ENCODE measurements at places on chromosomes 2 and 18.

DNA sequence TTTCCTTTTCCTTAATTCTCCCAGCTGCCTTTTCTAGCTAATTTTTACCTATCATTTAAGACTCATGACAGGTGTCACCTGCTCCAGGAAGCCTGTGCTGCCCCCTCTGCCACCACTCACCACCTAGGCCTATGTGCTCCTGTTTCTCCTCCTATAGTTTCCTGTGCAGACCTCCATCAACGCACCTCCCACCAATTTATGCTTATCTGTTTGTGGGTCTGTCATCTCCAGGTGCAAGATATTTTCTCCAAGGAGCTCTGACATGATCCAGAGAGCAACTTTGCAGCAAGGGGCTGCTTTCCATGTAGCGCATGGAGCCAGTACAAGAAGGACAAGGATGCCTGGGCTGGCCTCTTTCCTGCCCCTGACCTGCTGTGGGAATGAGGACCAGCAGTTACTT, 42.7 kb downstream of the SLC4A5 start:
- no peak for DNase-seq

- no peak for DNase-seq
Observed at GRCh38 chr2:58515827-58516573, 274.9 kb upstream of the FANCL start.

GRCh38 chr18:42706618-42707017, 408.9 kb downstream of the RIT2 start:
- peak; percentile 29 for DNase-seq

- no peak for DNase-seq
Observed at GRCh38 chr18:3345452-3345851, 83.5 kb downstream of the MYL12B start.

GRCh38 chr18:12863687-12864216, 20.3 kb downstream of the PTPN2 start:
- no peak for DNase-seq

GRCh38 chr2:119184512-119184911, 26.0 kb upstream of the C1QL2 start:
- no peak for DNase-seq

GRCh38 chr2:149218497-149218896, 111.9 kb upstream of the LYPD6 start:
- no peak for DNase-seq

- DNase-seq, result no peak
Observed at GRCh38 chr2:62338111-62338510, 142.2 kb downstream of the B3GNT2 start.

DNA sequence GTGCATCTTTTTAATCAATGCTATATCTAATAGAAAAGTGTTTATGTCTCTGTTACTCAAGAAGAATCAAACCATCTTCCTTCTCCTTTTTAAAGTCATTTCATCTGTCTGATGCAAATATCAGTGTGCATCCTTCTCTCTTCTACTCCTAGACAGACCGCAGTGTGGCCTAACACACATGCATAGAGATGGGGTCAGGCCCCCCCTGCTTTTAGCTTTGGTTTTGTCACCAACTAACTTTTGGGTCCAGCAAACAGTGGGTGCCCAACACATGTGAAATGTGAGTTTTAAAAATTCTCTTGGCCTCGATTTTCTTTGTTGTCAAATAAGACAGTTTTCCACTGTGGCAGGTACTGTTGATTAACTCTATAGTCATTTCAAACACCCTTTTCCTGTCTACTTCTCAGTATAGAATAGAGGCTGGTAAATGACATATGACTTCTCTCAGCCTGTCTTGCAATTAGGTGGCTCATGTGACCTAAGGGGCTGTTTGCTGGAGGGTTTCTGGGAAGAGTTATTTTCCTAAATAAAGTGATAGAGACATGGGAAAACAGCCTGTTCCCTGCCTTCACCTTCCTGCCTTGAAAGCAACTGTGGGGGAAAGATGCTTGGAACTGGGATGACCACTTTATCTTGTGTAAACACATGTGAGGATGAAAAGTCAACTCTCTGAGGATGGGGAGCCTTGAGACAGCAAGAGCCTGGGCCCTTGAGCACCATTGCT, 65.7 kb upstream of the DARS1 start:
- DNase-seq, result no peak

- DNase-seq, result no peak
Observed at GRCh38 chr18:57429167-57430078, 5.8 kb upstream of the ONECUT2 start.

GRCh38 chr2:43376523-43377198, 150.3 kb upstream of the ZFP36L2 start:
- no peak for DNase-seq

GRCh38 chr2:70552501-70553333, 909 bp downstream of the TGFA start:
- DNase-seq, result no peak

- DNase-seq, result no peak
Observed at GRCh38 chr2:1405967-1406366, 7.3 kb upstream of the TPO start.

DNA sequence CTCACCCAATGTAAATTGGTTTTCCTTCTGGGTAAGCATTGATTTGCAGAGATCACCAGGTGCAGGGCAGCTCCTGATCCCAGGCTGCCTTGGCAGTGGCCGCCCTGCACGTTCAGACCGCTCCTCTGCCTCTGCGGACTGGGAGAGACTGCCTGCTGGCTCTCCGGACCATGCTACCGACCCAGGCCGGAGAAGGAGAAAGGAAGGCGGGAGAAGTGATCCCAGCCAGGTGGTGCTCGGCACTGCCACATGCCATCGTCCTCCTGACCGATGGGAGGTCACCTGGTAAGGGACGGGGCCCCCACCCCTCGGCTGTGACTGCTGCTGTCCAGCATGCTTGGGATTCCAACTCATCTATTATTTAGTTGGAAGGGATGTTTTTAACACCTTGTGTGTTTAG, 108.1 kb upstream of the POU3F3 start:
- no peak for DNase-seq

GRCh38 chr18:46096651-46097300, 1.3 kb downstream of the ATP5F1A start:
- DNase-seq, result no peak

- DNase-seq, result no peak
Observed at GRCh38 chr2:163572850-163573249, 163.0 kb downstream of the FIGN start.

DNA sequence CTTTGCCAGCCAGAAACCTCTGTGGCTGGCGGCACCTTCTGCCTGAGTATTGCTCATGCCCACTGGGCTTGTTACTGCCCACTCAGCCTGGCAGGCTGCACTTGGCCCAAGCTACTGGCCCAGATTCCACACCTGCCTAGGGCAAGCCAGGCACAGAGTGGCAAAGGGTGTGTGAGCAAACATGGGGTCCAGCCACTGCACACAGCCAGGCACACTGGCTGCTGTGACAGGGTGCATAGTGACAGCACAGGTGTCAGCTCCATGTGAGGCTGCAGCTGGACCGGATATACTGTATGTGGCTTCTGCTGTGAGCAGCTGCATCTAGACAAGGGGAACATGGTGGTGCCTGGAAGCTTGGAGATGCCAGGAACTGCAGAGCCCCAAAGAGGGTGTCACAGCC, 113.9 kb downstream of the COPS8 start:
- DNase-seq, result no peak

DNA sequence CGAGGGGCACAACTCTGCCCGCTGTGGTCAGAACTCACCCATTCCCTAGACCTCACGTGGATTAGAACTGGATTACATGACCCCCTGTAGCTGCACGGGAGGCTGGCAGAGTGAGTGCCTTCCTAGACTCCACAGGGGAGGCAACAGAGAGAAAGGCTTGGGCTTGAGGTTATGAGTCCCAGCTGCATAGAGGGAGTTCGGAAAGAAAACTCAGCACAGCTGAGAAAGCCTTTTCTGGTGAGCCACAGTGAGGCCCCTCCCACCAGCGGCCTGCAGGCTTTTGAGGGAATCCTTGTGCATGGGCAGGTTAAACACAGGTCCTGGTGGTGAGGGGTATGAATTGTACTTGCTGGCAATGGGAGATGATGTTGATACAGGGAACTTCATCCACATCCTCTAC, 217.3 kb downstream of the FHOD3 start:
- DNase-seq, result no peak

DNA sequence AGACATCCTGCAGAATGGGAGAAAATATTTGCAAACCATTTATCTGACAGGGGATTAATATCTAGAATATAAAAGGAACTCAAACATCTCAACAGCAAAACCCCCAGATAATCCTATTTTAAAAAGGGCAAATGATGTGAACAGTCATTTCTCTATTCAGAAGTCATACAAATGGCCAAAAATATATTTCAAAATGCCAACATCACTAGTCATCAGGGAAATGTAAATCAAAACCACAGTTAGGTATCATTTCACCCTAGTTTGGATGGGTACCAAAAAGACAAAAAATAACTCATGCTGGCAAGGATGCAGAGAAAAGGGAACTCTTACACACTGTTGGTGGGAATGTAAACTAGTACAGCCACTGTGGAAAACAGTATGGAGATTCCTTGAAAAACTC, 70.0 kb downstream of the TBR1 start:
- no peak for DNase-seq

DNA sequence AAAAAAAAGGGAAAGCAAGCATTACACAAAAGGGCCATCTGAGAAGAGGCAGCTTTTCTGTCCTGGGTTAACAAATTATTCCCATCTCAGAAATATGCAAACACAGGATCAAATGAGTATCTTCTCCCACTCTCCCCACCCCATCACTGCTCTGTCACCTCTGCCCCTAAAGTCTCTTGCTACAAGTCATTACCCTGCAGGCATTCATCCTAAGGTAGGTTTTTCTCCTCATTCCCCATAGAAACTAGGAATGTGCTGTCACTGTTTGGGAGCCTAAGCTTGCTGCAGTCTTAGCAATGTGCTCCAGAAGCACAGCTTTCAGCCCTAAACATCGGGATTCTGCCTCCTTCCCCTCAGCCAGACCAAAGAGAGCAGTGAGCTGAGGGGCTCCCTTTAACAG, 3.6 kb downstream of the LRRTM1 start:
- DNase-seq, result no peak

All from NCI-H1930 (cell line).